Stimulated activated CD4-positive, alpha-beta T cell treated with anti-CD3 and anti-CD28 coated beads, TNF-alpha, amount 100 ng/mL, for 48 hours (primary cell): ENCODE measurements at places on chromosomes 1 and 21.

GRCh38 chr21:26457817-26458216, 115.3 kb downstream of the CYYR1 start:
- DNase-seq, result no peak

DNA sequence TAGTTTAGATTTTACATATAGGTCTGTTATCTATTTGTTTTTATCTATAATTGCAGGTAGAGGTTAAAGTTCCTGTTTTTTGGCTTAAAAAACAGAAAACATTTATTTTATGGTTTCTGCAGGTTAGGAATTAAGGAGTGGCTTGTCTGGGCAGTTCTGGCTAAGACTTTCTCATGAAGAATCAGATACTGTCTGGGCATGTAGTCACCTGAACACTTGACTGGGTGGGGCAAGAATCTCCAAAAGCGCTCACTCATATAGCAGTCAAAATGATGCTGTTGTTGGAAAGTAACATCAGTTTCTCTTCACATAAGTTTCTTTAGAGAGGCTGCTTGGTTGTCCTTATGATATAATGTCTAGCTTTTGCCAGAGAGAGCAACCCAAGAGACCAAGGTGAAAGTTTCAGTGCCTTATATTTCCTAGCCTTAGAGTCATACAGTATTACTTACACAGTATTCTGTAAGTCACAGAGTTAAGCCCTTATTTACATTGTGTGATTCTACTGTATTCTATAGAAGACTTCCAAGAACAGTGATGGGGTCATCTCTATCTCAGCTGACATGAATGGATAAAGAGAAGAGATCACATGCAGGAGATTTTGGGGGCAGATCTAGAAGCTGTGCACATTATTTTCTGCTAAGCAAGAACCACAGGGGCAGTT, 125.4 kb upstream of the GPR52 start:
- no peak for DNase-seq

- DNase-seq, result no peak
Measured at GRCh38 chr1:245707941-245708340, 553.2 kb downstream of the KIF26B start.

DNA sequence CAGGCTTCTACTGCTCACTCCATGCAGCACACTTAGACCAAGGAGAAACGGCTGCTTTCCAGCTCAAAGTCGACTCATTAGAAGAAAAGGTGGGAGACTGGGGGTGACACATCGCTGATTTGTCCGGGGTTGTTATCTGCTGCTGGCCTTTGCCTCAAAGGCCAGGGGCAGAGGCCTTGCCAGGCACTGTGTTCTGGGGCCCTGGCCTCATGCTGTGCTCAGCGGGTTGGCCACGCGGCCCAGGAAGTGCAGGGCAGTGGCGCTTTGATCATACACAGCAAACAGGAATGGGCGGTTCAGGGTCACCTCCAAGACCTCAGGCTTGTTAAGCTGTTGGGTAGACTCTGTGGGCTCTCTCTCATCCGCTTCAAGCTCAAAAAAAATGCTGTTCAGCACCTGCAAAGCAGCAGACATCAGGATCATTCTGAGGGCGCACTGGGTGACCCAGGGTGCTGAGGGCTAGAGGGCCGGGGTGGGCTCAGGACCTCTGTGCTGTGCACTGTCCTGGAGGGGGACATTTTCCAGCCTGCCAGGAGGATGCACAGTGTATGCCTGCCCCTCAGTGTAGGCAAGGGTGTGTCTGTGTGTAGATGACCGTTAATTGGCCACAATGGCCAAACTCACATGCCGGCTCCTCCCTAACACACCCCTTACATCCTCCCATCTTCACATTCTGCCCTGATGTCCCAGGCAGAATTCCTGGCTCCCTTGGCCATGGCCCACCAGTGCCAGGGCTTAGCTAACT, 10.8 kb downstream of the AGT start:
- DNase-seq, result no peak

- no peak for DNase-seq
Measured at GRCh38 chr1:71294178-71294577, 213.3 kb upstream of the ZRANB2 start.

- no peak for DNase-seq
Measured at GRCh38 chr1:184052194-184052559, 647 bp downstream of the TSEN15 start.

- no peak for DNase-seq
Measured at GRCh38 chr21:31929548-31929947, 56.7 kb downstream of the HUNK start.

DNA sequence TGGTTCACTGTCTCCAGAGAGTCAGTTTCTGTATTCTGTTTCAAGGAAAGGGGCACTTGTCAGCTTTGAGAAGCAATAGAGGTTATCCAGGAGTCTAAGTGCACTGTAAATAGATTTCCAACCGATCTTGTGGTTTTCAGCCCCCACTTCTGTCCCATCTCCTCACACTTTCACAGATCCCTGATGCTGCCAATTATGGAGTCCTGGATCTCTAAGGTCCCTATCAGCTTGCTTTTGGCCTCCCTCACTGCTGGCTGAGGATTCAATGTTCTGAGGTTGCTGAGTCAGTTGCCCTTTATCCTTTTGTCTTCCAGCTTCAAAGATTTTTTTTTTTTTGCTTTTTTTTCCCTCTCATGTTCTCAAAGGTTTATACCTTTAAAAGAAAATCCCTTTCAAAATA, 98.4 kb downstream of the DIRAS3 start:
- no peak for DNase-seq

DNA sequence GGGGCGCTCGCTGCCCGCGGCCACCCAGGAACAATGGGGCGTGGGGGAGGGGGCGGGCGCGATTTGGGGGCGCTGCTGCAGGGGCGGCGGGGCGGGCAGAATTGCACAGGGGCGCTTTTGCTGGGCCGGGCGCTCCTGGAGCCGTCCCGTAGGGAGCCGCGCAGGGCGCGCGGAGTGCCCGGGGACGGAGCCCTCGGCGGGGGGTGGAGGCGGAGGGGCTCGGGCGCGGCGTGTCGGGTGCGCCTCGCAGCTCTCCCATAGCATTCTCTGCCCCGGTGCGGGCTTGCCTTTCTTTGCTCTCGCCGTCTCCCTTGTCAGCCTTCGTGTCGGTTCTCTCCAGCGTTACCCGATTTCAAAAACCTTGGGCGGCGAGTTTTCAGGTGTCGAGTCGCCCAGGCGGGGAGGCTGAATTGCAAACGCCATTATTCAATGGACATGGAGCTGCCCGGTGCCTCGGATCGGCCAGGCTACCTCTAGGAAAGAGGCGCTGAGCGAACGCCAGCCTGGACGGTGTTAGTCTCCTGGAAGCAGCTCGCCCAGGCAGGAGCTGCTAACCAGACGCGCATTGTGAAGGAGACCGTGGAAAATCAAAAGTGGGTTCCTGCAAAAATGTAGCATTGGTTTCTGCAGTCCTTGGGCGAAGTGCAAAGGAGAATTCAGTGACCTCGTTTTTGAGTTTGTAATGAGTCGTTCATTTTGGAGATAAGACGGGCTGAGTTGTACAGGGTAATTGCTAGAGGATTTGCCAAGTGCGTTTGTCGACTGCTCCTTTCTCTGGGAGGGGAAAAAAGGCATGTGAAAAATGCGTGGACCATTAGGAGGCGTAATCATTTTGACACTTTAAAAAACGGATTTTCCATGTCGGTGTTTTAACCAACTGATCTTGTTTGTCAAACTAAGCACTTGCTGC, 626 bp downstream of the CXADR start:
- DNase-seq, result peak; percentile 21

DNA sequence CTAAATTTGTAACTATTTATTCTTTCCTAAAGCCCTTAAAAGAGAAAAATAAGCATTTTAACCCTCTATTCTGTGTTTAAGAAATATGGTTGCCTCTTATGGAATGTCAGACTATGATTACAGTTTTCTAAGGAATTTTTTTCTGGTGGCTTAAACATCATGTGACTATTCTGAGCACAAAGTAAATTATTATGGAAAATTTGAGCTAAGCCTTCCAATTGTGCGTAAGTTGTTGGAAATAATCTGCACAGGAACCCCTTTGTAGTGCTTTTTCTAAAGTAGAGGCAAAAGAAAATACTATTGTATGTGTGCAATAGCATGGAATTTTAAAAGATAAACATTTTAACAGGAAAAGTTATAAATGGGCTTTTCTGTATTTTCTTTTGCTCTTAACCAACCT, 254.8 kb downstream of the PBX1 start:
- DNase-seq, result no peak

- no peak for DNase-seq
Measured at GRCh38 chr1:182707122-182707521, 22.7 kb upstream of the RGS8 start.

GRCh38 chr1:80457409-80457808, 1343.3 kb upstream of the ADGRL2 start:
- no peak for DNase-seq

- peak; percentile 37 for DNase-seq
Measured at GRCh38 chr1:52636721-52637695, 4.0 kb downstream of the SHISAL2A start.

GRCh38 chr1:9326596-9326995, 33.9 kb downstream of the SPSB1 start:
- DNase-seq, result no peak

DNA sequence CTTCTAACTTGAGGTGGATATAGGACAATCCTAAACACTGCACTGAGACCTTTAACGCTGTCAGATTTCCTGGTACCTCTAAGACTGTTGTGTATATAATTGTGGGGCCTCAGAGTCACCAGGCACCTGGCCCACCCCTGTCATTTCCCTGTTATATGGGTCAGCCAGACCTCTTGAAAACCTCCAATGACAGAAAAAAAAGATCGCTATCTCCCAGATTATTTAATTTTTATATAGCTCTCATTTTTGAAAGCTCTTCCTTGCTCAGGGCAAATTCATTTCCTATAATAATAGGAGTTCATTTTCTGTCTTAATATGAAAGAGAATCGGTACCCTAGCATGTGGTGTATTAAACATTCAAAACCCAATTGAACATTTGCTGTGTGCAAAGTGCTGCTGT, 56.7 kb downstream of the ZP4 start:
- no peak for DNase-seq

- DNase-seq, result no peak
Measured at GRCh38 chr1:117176579-117176978, 34.1 kb downstream of the VTCN1 start.

GRCh38 chr21:39463308-39463707, 11.5 kb downstream of the SH3BGR start:
- no peak for DNase-seq

DNA sequence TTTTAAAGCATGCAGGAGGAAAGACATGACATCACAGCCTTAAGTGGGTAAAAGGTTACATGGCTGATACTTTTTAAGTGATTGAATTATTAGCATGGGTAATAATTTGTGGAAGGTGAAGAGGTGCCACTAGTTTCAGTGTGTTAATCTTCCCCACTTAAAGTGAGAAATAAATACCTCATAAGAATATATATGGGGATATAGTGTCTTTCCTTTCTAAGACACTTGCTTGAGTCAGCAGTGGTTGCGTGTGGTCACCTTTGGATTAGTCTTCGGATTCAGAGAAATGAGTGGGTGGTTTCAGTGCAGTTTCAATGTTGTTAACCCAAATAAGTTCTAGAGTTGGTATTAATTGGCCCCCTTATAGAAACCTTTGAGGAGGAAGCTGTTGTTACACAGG, 94.1 kb downstream of the ADGRL2 start:
- DNase-seq, result no peak

DNA sequence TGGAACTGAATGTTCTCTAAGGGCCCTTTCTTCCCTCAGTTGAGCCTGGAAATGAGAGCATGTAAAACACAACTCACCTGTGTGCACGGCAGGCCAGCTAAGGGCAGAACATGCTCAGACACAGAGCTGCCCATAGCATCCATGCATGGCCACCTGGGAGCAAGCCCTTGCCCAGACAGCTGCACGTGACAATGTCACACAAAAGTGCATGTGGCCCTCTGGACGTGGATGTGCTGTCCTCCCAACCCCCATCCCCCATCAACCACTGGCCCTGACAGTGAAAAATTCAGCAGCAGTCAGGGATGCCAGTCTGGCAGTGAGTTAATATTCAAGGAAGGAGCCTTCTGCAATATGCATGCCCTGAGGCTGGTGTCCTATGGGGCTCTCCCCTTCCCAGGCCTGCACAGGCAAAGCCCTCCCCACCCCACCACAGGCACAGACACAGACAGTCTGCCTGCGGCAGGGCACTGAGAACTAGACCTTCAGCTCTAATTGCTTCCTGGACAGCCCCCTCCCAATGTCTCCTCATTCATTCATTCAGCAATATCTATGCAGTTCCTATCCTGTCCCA, 14.6 kb upstream of the COL16A1 start:
- no peak for DNase-seq

DNA sequence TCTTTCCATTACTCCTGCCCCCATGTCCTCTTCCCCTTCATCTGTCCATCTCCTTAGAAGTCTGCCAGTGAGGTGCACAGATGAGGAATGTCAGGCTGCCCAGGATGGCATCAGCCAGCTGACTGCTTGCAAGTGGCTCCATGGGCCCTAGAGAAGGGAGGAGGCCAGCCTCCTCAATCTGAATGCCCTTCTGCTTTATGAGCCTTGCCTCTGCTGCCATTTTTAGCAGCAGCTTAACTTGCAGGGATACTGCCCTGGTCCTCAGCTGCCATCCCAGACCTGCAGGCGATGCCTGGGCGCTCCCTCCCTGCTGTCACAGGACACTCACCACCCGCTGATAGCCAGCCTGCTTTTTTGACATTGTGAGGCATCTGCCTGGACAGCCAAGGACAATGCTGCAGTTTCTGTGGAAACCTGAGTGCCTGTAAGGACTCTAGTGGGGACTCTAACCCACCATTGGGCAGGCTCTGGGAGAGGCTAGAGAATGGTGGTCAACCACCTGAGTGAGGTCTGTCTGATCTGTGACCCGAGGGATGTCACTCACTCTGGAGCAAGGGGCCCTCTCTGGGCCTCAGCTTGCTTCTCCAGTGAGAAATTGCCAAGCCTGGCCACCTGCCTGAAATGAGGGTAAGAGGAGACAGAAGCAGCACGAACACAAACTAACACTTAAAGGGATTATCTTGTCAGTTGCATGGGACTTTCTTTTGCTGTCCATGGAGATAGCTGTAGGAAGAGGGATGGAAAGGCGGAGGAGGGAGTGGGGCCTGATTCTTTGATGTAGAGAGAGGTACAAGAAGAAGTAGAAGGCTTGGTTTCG, 185.0 kb downstream of the MIS18A start:
- DNase-seq, result no peak

DNA sequence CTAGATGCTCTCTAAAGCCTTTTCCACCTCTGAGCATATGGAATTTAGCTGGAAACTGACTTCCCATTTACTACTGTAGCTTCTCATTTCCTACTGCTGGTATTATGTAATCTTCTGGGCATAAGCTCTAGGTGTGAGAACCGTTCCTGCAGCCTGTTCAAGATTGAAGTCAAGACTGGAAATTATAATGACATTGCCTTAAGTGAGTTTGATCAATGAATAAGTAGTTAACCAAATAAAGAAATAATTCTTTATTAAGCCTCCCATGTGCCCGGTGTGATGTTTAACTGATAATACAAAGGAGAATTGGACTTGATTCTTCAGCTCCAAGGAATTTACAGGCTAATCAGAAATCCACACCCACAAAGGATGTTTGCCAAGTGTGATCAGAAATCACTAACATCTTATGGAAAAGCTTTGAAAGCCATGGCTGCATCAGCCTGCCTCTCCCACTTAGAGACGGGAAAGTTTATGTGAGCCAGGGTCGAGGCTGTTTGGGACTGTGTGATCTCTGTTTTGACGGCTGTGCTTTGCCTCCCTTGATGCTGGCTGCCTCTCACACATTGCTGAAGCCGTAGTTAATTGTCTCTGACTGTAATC, 36.4 kb upstream of the PRELP start:
- DNase-seq, result no peak

GRCh38 chr1:167082511-167083027, 7.6 kb downstream of the GPA33 start:
- DNase-seq, result no peak
